ENCODE measurements at places on chromosomes 12 and 14. TPM values are rescaled to one million over a fixed set of nuclear protein-coding genes. Genes with fewer than 3 reads are reported as not detected.

GRCh38 chr12:77667101-77667500, 163.6 kb upstream of the NAV3 start:
- no peak for DNase-seq
- no peak overlapping the region for H3K4me3 ChIP-seq
- peak overlapping the region; percentile 53 for H3K27ac ChIP-seq
- H3K27me3 ChIP-seq: peaks cover 7% of the 10 kb centered on the region

The C12orf54 gene
- total RNA-seq: not detected

DNA sequence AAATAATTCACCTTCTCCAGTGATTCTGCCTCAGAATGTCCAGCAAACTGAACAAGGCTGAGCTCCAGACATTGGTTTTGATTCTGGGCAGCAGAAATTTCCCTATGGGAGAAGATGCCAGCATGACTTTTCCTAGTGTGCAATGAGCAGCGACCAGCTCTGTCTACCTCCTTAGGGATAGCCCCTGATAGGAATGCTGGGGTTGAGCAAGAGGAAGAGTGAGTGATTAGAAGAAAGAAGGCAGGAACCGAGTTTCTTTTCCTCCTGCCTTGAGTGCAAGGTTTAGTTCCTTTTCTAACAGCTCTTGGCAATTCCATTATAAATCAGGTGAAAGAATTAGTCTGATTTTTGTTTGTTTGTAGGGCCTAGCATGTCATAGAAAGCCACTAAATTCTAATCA, 379.0 kb downstream of the DAD1 start:
- no peaks in the 10 kb centered on the region for H3K27me3 ChIP-seq
- DNase-seq: no peak
- peaks cover 3% of the 10 kb centered on the region for H3K36me3 ChIP-seq
- H3K27ac ChIP-seq: no peak overlapping the region
- no peak overlapping the region for H3K4me3 ChIP-seq

The DNAH10 gene
- 0.95 TPM for total RNA-seq

DNA sequence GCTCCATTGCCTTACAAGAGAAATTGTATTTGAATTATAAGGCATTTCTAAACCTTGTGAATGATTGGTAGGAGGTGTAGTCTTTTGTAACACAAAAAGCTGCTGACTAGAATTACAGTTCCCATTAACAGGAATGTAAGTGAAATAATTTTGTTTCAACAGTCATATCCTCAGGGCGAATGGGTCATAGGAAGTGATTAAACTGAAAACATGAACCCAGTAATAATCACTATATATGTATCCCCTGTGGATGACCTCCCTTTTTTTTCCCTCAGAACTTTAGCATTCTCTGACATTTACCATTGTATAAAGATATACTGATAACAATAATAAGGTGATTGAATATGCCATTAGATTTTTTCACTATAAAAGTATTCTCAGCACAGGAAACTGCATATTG, 312.3 kb downstream of the ATP23 start:
- H3K36me3 ChIP-seq: no peaks in the 10 kb centered on the region
- H3K27ac ChIP-seq: no peak overlapping the region

Measured in chondrocyte (in vitro differentiated cells).